ENCODE measurements at places on chromosomes 5 and 9. TPM values are rescaled to one million over a fixed set of nuclear protein-coding genes. Genes with fewer than 3 reads are reported as not detected.

The TMC1 gene
- 0.25 TPM for total RNA-seq

The KCNMB1 gene
- 2.0 TPM for total RNA-seq

The CD72 gene
- 0.28 TPM for total RNA-seq

The FCN2 gene
- not detected for total RNA-seq

The SLC6A19 gene
- 1.5 TPM for total RNA-seq

The MCTP1 gene
- total RNA-seq, result 3.4 TPM

The PRRX2 gene
- total RNA-seq, result 0.30 TPM

The GPR21 gene
- total RNA-seq, result 2.4 TPM

The CCL21 gene
- 1.5 TPM for total RNA-seq

GRCh38 chr5:111998871-111999270 is 241.9 kb upstream of the NREP start:
- H3K27ac ChIP-seq, result no peak overlapping the region
- H3K4me1 ChIP-seq, result no peaks in the 10 kb centered on the region
- no peak for DNase-seq
- H3K4me3 ChIP-seq, result no peak overlapping the region
- no peaks in the 10 kb centered on the region for H3K27me3 ChIP-seq

- no peak for DNase-seq
- H3K4me1 ChIP-seq, result peaks cover 13% of the 10 kb centered on the region
- H3K36me3 ChIP-seq, result no peaks in the 10 kb centered on the region
- no peak overlapping the region for H3K27ac ChIP-seq
Observed at GRCh38 chr9:131731644-131732043, 8.2 kb downstream of the RAPGEF1 start.

GRCh38 chr9:91275655-91276054 is 86.1 kb downstream of the AUH start:
- H3K27me3 ChIP-seq, result no peaks in the 10 kb centered on the region
- H3K4me3 ChIP-seq, result no peak overlapping the region
- DNase-seq, result no peak
- no peaks in the 10 kb centered on the region for H3K4me1 ChIP-seq
- no peak overlapping the region for H3K27ac ChIP-seq

DNA sequence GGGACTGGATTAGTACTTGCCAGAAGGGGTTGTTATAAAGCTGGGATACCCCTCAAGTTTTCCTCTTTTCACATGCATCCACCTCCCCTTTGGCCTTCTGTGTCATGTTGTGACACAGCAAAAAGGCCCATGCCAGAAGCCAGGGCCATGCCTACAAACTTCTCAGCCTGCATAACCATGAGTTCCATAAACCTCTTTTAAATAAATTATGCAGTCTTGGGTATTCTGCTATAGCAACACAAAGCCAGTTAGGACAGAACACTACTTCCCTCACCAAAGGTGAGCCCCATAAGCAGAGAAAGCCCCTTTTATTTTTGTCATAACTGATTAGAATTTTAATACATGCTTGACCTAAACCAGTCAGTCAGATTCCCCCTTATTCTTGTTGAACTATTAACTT is 801.3 kb downstream of the DNAH5 start:
- no peak for DNase-seq
- no peak overlapping the region for H3K4me3 ChIP-seq
- no peaks in the 10 kb centered on the region for H3K4me1 ChIP-seq
- H3K27me3 ChIP-seq, result no peaks in the 10 kb centered on the region
- no peak overlapping the region for H3K27ac ChIP-seq

DNA sequence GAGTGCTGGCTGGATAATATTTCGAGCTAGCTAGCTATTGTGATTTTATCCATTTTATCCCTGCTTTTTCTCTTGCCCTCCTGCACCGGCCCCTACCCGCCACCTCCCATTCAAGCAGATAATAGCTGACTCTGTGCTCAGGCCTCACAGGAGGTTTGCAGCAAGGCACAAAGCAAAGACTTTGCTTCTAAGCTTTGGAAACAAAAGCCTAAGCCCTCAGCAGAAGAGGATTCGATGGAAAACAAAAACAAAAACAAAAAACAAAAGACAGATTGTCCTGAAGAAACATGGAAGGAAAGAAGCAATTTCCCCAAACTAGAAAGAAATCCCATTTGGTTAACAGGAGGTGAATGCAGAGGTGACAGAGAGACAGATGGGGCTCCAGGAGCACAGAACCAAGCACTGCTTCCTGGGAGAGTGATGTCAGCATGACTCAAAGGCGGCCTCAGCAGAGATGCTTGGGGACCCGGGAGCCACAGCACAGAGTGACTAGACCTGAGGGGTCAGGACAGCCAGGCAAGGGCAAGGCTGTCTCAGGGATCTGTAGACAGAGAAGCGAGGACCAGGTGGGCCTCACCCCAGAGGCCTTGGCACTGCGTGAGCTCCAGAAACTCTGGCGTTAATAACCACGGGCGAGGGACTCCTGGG is 28.4 kb downstream of the MTX3 start:
- H3K36me3 ChIP-seq, result no peaks in the 10 kb centered on the region
- H3K4me1 ChIP-seq, result no peaks in the 10 kb centered on the region
- H3K27me3 ChIP-seq, result no peaks in the 10 kb centered on the region
- H3K4me3 ChIP-seq, result no peak overlapping the region

GRCh38 chr5:6581559-6582426 is 51.1 kb downstream of the NSUN2 start:
- H3K27me3 ChIP-seq, result no peaks in the 10 kb centered on the region
- H3K36me3 ChIP-seq, result no peaks in the 10 kb centered on the region
- H3K4me1 ChIP-seq, result peaks cover 9% of the 10 kb centered on the region
- no peak for DNase-seq
- H3K4me3 ChIP-seq, result no peak overlapping the region
- no peak overlapping the region for H3K27ac ChIP-seq

GRCh38 chr5:88761269-88761850 is 121.6 kb downstream of the MEF2C start:
- no peak overlapping the region for H3K4me3 ChIP-seq
- DNase-seq, result no peak
- H3K36me3 ChIP-seq, result no peaks in the 10 kb centered on the region
- H3K27me3 ChIP-seq, result no peaks in the 10 kb centered on the region
- peaks cover 13% of the 10 kb centered on the region for H3K4me1 ChIP-seq
- H3K27ac ChIP-seq, result no peak overlapping the region

GRCh38 chr9:3746296-3747275 is 220.8 kb upstream of the RFX3 start:
- H3K27ac ChIP-seq, result no peak overlapping the region
- no peaks in the 10 kb centered on the region for H3K36me3 ChIP-seq
- no peaks in the 10 kb centered on the region for H3K27me3 ChIP-seq
- H3K4me1 ChIP-seq, result peaks cover 2% of the 10 kb centered on the region
- DNase-seq, result no peak

GRCh38 chr9:100354121-100354800 is 1.5 kb upstream of the TEX10 start:
- H3K4me3 ChIP-seq, result no peak overlapping the region
- no peak for DNase-seq
- no peaks in the 10 kb centered on the region for H3K27me3 ChIP-seq
- peaks cover 9% of the 10 kb centered on the region for H3K4me1 ChIP-seq
- H3K36me3 ChIP-seq, result no peaks in the 10 kb centered on the region

DNA sequence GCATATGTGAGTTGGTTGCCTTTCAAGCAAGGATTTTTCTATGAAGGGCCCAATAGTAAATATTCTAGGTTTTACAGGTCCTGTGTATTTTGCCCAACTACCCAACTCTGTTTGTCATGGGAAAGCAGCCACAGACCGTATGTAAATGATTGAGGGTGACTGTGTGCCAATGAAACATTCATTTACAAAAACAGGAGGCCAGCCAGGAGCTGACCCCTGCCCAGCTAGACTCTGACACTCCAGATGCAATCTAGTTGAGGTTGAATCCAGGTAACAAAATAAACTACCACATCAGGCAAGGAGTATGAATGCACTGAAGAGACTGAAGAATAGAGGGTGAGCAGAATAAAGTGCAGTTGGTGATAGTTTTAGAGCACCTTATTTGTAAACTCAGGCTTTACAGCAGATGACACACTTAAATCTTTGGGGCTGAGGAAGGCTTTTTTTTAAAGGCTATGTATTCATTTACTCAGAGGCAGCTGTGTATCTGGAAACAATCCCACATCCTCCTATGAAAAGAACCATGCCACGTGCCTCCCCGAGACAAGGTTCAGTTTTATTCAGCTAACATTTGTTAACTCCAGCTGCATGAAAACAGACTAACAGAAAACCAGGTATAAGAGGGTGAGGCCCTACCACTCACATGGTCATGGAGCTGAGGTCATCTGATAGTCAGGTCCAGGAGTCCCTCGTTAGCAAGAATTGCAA is 60.7 kb downstream of the SLC1A1 start:
- H3K4me1 ChIP-seq, result peaks cover 1% of the 10 kb centered on the region
- H3K36me3 ChIP-seq, result no peaks in the 10 kb centered on the region
- H3K4me3 ChIP-seq, result no peak overlapping the region
- H3K27ac ChIP-seq, result no peak overlapping the region
- no peaks in the 10 kb centered on the region for H3K27me3 ChIP-seq

GRCh38 chr5:6937677-6938076 is 224.4 kb downstream of the TENT4A start:
- H3K4me3 ChIP-seq, result no peak overlapping the region
- H3K27me3 ChIP-seq, result no peaks in the 10 kb centered on the region
- H3K36me3 ChIP-seq, result no peaks in the 10 kb centered on the region
- H3K27ac ChIP-seq, result no peak overlapping the region

DNA sequence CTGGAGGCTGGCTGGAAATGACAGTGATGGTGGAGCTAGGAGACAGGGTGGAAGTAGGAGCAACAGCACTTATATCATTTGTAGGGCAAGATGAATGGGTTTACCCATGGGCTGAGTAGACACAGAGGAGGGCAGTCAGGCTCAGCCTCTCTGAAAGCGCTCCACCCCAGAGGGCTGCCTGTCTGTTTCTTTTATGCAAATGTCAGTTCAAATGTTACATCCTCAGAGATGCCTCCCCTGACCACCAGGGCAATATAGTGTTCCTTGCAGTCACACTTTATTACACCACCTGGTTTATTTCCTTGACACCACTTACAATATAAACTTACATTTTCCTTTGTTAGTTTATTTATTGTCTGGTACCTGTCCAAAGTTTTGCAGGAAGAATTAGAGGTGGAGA is 159.5 kb upstream of the IL12B start:
- no peak for DNase-seq
- no peaks in the 10 kb centered on the region for H3K4me1 ChIP-seq
- no peaks in the 10 kb centered on the region for H3K36me3 ChIP-seq
- no peaks in the 10 kb centered on the region for H3K27me3 ChIP-seq
- H3K27ac ChIP-seq, result no peak overlapping the region
- H3K4me3 ChIP-seq, result no peak overlapping the region

DNA sequence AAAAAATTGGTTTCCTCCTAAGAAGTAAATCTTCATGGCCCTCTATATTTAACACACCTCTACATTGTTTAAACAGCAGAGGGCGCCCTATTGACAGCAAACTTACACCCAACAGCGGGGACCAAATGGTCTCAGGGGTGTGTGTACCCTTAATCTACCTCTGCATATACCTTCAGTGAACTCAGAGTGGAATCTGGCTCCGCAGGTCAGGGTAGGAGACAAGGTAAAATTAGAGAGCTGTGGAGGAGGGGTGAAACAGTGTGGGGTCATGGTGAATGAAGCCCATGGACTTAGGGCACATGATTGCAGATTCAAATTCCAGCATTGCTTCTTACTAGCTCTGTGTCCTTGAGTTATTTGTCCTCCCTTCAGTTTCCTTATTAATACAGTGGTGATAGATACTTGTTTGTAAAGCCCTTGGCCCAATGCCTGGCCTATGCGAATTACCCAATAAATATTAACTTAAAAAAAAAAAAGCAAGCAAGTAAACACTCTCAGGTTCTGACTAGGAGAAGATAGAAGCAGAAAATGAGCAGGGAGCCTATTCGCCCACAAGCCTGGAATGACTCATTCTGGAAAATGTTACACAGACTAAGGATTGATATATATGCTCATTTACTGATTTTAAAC is 122.9 kb downstream of the CAVIN4 start:
- no peak overlapping the region for H3K27ac ChIP-seq
- H3K4me3 ChIP-seq, result no peak overlapping the region
- no peaks in the 10 kb centered on the region for H3K36me3 ChIP-seq
- no peaks in the 10 kb centered on the region for H3K27me3 ChIP-seq
- H3K4me1 ChIP-seq, result no peaks in the 10 kb centered on the region
- no peak for DNase-seq

Data from ovary (tissue), 10 donors.